Right lobe of liver (tissue), 6 donors: ENCODE measurements at places on chromosomes 12 and 14. TPM values are rescaled to one million over a fixed set of nuclear protein-coding genes. Genes with fewer than 3 reads are reported as not detected.

Gene KLHDC1
- total RNA-seq: 2.4 TPM

DNA sequence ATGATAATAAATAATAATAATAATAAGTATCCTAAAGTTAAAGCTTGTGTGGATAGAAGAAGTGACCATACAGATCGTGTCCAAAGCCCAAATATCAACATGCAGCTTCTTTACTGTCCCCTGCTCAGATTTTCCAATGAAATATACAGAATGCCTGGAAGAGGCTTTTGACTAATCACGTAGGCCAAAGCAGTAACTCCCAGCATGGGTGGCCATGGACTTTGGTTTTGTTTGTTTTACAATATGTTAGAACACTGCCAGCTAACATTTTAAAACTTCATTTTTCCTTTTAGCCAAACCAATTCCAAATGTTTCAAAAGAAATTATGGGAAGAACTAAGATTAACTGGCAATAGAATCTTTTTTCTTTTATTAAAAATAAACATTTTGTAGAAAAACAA, 400.0 kb upstream of the FLRT2 start:
- DNase-seq: no peak

Gene SDR9C7
- total RNA-seq: not detected

- DNase-seq: no peak
Observed at GRCh38 chr14:84465880-84466279, 1064.1 kb upstream of the FLRT2 start.

DNA sequence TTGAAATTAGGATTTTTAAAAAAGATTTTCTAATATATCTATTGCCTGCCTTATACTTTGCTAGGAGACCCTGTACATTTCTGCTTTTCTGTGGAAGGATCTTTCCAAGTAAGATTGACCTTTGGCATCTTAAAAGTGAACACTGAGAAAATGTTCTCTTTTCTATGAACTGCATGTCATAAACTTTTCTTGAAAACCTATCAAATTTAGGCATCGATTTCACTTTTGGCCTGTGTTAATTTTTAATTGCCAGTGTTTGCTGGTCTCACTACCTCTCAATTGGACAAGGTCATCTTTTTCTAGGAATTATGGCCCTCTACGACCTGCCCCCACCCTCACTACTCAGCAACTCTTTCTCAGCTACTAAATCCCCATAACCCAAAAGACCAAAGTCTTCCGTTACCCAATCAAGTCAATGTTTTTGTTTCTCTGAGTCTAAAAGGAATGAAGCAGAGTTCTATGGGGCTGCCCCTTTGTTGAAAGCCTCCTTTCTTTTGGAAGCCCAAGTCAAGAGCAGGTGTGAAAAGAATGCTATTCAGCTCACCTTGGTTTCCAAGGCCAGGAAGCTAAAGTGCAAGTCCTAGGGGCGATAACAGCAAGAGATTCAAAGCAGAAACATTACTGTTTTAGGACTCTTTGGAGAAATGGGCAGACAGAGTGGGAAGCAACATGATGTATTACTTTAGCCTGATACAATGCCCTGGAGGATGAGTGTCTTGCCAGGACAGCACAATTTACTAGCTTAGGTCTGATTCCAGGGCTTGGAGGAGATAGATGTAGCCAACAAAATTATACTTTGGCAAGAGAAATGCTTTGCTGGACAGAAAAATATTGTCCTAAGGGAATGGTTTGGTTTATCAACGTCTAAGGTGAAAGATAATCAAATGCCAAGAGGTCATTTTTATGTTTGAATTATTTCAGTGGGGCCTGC, 55.0 kb downstream of the IGF1 start:
- no peak for DNase-seq

- DNase-seq: no peak
Observed at GRCh38 chr12:503111-503761, 43.5 kb downstream of the B4GALNT3 start.
